ENCODE measurements at places on chromosomes 5 and 9. TPM values are rescaled to one million over a fixed set of nuclear protein-coding genes. Genes with fewer than 3 reads are reported as not detected.

Gene FRRS1L
- not detected for polyA plus RNA-seq

Gene GDF9
- polyA plus RNA-seq: 0.13 TPM

Gene LCP2
- 52.0 TPM for polyA plus RNA-seq

Gene LHX3
- not detected for polyA plus RNA-seq

Gene TMEM252
- not detected for polyA plus RNA-seq

Gene CDKN2B-AS1
- polyA plus RNA-seq: 0.35 TPM

Gene FBXL17
- polyA plus RNA-seq: 6.6 TPM

Data from CD14-positive monocyte (primary cell).